ENCODE measurements at places on chromosomes 7 and 10.

- no peak for DNase-seq
Measured at GRCh38 chr7:133650487-133651300, 397.8 kb downstream of the EXOC4 start.

DNA sequence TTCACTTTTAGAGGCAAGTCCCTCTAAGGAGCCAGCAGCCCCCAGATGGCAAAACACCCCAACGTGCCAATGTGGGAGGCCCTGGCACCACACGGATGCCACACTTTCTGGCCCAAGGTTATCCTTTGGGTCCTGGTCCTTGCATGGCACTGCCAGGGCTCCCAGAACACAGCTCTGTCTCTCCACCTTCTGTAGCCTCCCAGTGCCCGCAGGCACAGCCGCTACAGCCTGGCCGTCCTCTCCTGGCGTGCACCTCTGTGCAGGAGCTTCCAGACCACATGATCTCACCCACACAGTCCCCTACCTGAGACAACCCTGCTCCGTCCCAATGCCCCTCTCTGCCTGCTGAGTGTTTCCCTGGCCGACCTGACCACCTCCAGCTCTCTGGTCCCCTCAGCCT is 215.0 kb downstream of the TNS3 start:
- no peak for DNase-seq

- no peak for DNase-seq
Measured at GRCh38 chr7:30142710-30143109, 7.9 kb downstream of the MTURN start.

GRCh38 chr10:88186335-88186734 is 322.9 kb downstream of the PTEN start:
- no peak for DNase-seq

GRCh38 chr7:12783421-12784095 is 96.1 kb downstream of the ARL4A start:
- no peak for DNase-seq

DNA sequence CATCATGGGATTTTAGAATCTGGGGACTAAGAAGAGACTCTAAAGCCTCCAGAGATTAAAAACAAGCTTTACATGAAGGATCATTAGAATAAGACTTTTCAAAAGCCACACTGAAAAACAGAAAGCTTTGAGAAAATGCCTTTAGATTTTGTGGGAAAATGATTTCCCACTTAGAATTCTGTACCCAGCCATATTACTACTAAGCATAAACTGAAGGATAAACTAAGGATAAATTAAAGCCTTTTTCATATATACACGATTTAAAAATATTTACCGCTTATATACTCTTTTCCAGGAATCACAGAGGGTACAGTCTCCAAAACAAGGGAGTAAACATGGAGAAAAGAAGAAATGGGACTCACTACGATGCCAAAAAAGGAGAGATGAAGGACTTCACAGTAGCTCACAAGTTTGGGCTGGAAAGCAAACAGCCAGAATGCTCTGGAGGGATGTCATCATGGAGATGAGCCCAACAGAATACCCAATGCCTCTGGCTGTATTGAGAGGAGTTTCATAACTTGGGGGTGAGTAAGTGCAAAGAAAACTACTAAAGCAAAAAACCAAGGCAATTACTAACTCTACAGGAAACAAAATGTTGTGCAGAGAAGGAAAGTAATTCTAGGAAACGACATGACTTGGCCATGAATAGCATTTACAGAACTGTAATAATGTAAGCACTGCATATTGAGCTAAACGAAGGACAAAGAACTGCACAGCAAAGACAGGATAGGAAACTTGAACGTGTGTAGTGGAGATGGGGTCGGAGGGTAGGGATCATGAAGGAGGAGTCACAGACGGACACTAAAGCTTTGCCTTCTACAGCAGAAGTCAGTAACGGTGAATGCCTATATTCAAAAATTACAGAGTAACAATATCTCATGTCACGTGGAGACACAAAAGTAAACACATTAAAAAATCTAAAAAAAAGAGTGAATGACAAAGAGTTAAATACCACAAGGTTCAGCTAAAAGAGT is 61.4 kb upstream of the ASAH2 start:
- no peak for DNase-seq

DNA sequence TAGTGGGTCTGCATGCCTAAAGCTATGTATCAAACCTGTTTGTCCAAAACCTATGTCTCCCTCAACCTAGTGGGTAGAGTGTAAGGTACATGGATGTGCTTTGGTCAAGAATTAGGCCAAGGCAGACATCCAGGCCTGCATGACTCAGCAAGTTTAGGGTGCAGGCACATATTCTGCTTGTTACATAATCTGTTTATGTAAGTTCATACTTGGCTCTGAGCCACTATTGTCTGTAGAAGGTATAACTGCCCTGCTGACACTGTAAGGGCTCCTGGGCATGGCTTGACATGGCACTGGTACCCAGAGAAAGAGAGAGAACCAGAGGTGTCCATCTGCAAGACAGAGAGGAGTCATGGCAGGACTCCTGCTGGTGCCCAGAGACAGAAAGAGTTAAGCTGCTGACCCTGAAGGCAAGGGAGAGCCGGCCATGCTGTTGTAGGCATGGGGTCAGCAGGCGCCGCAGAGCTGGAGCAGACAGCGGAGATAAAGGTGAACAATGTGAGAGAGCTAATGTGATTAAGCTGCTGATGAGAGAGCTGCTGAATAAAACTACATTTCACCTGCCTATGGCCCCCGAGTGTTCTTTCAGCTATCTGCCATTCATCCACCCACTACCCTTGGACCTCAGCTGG is 118.5 kb upstream of the TMEM106B start:
- no peak for DNase-seq

DNA sequence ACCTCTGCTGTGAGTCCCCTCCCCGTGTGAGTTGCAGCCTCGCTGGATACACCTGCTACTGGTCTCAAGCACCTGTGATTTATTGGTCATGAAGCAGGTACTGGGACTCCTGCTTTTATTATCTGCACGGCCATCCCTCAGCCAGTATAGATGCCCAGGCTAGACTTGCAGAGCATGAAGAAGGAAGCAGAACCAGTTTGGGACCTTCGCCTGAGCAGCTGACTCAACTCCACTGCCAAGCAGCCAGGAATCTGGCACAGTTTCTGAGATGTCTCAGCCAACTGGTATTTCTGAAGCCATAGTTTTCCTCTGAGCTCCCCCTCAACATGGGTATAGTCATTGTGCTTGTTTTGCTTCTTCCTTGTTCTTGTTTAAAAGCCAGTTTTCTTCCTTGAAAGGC is 28.0 kb upstream of the SLC39A12 start:
- peak; percentile 24 for DNase-seq

GRCh38 chr7:149226840-149227494 is 12.5 kb upstream of the ZNF212 start:
- no peak for DNase-seq

GRCh38 chr7:94612661-94613060 is 43.3 kb downstream of the SGCE start:
- no peak for DNase-seq

DNA sequence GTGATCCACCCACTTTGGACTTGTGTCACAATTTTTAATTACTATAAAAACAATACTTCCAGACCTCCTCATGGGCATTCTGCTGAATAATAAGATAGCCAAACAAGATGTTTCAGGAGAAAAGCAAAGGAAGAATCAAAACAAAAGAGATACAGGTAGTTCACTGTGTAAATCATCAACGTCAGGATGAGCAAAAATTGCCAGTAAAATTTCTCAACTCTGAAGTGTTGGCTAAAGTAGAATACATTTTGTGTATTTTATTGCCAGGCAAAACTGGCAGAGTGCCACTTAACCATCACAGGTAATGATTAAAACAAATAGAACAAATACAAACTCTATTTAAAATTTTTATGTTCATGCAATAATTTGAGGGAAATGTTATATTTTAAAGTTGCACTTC is 24.8 kb downstream of the ABCB4 start:
- DNase-seq, result no peak

DNA sequence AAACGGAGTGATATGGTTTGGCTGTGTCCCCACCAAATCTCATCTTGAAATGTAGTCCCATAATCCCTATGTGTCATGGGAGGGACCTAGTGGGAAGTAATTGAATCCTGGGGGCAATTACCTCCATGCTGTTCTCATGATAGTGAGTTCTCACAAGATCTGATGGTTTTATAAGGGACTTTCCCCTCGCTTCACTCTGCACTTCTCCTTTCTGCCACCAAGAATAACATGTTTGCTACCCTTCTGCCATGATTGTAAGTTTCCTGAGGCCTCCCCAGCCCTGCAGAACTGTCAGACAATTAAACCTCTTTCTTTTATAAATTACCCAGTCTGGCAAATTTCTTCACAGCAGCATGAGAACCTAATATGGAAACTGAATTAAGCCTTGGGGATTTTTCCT is 19.1 kb downstream of the FAM3C start:
- no peak for DNase-seq

- DNase-seq, result no peak
Measured at GRCh38 chr7:70592171-70592570, 539.8 kb upstream of the GALNT17 start.

DNA sequence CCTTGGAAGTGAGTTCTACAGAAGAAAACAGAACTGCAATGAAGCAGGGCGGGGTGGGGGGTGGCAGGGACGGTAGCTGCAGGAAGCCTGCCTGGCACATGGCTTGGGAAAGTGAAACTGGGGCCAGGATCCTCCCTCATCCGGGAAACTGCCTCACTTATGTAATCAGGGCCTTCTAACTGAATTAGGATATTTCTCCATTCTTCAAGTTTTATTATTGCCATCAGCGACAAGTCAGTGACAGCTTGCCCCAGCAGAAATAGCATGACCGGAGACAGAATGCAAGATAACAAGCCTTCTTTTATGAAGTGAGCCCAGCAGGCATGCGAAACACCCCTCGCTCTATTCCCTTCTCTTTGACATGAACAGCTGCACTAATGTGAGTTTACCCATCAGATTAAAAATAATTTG is 77.5 kb upstream of the CACUL1 start:
- DNase-seq, result no peak

DNA sequence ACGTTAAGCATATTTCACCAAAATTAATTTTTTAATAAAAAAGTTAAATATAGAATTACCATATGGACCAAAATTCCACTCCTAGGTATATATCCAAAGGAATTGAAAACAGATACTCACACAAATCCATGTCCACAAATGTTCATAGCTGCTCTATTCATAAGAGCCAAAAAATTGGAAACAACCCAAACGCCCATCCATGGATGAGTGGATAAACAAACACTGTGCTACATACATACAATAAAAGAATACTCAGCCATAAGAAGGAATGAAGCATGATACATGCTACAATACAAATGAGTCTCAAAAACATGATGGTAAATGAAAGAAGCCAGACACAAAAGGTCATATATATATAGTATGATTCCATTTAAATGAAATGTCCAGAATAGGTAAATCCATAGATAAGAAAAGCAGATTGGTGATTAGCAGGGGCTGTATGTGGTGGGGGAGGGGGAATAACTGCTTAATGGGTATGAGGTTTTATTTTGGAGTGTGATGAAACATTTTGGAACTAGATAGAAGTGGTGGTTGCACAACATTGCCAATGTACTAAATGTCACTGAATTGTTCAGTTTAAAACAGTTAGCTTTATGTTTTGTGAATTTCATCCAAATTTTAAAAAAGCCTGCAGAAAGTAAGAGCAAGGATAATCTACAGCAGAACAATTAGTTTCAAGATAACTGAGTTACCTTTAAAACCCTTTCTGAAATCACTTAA is 101.2 kb upstream of the EFCAB10 start:
- no peak for DNase-seq

DNA sequence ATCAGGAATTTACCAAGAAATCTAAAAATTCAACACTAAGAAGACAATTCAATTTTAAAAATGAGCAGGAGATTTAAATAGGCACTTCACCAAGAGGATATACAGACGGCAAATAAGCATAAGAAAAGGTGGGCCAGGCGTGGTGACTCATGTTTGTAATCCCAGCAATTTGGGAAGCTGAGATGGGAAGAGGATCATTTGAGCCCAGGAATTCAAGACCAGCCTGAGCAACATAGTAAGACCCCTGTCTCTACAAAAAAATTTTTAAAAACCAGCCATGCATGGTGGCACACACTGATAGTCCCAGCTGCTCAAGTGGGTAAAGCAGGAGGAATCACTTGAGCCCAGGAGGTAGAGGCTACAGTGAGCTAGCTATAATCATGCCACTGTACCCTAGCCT is 3.5 kb upstream of the AKR1D1 start:
- DNase-seq, result no peak

- DNase-seq, result no peak
Measured at GRCh38 chr10:6151087-6151977, 51.4 kb upstream of the PFKFB3 start.

DNA sequence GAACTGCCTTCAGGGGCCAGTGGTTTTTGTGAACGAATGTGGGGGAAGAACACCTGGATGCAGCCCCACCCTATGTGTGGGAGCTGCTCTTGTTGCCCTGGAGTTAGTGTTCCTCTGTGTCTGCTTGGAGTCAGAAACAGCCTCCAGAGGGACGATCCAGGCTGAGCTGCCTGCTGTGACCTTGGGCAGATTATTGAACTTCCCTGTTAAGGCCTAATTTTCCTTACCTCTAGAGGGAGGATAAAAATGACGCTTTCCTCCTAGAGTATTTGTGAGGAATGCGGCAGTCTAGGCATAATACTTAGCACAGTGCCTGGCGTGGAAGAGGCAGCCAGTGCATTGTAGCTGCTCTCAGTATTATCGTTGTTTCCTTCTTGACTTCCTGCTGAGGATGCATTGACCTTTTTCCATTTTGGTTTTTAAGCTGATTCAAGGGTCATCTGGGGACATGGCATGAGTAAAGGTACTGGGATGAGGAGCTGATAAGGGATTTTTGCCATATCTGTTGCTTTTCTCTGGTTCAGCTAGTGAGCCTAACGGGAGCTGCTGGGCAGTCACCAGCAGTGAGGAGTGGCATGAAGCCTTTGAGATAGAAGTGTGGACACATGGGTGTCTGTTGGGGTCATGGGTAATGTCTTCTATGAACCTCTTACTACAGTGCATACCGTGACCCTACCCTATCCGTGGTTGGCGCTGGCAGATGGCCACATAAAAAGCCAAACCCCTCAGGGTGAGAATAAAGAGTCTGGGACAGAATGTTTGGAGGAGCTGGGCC is 6.4 kb downstream of the ZFYVE27 start:
- no peak for DNase-seq

- no peak for DNase-seq
Measured at GRCh38 chr10:123323884-123324283, 169.7 kb downstream of the BUB3 start.

DNA sequence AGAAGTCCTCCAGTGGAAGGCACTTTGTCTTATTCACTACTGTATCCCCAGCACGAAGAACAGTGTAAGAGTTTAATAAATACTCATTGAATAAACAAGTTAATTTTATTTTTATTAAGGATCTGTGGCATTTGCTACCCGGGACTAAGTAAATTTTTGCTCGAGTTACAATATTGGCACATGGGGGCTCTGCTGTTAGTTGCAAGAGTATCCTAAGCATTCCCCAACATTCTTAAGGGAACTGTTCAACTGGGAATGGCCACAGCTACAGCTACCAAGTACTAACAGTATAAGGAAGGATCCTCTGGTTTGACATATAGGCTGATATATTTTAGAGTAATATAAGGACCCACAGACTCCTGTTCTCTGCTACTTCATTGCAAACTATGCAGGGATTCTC is 8.7 kb upstream of the LRRTM3 start:
- DNase-seq, result no peak

GRCh38 chr7:150737265-150738055 is at the start of gene GIMAP5:
GIMAP5 (plus strand) TSS chr7:150737418; CDS start chr7:150740885, 3,467 bp downstream.
- no peak for DNase-seq

- no peak for DNase-seq
Measured at GRCh38 chr7:28123752-28124151, 56.8 kb downstream of the JAZF1 start.
